ENCODE measurements at places on chromosomes 5 and 9.
A peak's percentile ranks its signal among the peaks of the same experiment; 100 is the strongest.

DNA sequence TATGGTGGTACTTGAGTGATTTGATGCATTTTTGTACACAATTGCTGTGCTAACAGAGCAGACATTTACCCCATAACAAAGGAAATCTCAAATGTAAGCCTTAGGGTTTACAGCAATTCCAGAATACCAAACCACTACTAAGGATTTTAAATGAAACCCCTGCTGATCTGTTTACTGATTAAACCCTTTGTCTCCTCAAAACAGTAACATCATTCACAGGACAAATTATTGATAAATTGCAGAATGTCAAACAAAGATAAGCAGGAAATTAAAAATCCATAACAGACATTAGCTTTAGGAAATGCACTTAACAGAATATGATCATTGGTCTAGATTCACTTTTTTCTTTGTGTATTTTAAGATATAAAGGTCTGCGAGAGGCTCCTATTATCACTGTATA lies 1016.4 kb upstream of the DMAC1 start:
- no peak for DNase-seq

GRCh38 chr9:137077758-137078693 lies 709 bp downstream of the UAP1L1 start:
- no peak for DNase-seq

- DNase-seq, result no peak
These were observed 30.9 kb downstream of the SARDH start for GRCh38 chr9:133707065-133707762.

GRCh38 chr5:150603491-150603890 lies 37.0 kb upstream of the SYNPO start:
- DNase-seq, result no peak

DNA sequence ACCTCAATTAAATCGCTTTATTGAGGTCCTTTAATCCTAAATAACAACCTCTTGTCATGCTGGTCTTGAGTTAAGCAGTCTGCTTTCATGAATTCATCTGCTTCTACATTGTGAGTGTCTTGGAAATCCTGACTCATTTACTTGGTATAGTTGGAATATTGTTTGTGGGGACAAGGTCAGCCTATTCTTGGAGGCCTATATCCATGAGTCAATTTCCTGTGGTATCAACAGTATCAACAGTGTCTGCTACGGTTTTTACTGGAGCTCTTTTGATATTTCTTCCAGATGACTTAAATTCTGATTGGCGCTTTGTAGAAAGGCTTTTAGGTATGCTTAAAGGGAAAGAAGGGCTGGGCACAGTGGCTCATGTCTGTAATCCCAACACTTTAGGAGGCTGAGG lies 71.2 kb upstream of the PARP8 start:
- DNase-seq, result peak; percentile 27

GRCh38 chr9:90854637-90855175 lies 53.1 kb downstream of the SYK start:
- no peak for DNase-seq

DNA sequence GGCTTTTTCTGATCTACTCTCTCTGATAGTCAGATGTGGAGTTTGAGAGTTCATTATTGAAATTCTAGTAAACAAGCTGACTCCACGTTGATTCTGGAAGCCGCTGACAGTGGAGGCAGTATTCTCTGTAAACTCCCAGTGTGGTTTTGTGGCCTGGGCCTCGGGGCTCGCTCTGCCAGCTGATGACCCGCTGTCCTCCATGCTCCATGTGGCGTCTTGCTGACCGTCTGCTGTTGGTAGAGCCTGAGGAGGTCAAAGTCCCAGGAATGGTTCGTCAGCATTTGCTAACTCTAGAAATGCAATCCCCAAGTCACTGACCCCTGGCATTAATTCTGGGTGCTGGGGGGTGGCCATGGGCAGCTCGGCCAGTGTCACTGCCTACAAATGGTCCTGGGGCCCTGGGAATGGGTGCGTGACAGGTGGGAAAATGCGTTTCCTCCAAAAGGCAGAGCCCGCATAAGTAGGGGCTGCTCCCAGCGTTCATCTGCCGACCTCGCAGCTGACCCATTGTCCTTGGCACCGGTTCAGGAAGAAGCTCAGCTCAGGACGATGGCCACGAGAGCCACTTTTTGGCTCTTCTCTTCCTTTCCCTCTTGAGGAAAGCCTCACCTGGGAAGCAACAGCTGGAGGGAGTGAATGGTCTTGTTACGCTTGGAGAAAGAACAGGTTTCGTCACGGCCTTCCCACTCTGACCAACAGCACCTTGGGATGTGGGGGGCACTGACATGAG lies 55.1 kb downstream of the MRPL36 start:
- no peak for DNase-seq

DNA sequence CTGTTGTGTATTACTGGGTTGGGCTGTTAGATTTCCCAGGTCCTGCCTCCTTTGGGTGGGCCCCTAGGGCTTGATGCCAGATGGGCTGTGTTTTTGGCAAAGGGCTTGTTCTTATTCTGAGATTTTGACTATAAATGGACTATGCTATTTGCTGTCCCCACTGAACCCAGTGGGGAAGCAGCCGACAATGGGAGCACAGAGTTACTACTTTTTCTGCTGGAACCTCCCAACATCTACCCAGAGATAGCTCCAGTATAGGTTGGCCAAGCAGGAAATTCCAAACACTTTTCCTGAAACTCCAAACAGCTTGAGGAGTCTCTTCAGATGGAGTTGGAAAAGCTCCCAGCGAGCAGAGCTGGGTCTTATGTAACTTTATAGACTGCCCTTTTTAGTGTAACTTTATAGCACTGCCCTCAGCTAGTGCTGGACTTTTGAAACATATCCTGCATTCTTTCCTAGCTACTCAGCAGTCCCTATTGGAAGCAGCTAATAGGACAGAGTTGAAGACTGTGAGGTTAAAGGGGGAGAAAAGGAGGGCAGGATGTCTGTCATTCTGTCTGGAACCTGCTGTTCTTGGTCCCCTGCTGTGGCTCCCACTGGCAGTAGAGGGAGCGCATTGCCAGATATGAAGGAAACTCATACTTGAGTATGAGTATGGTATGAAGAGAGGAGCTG lies 21.0 kb downstream of the RUSC2 start:
- DNase-seq, result peak; percentile 100

DNA sequence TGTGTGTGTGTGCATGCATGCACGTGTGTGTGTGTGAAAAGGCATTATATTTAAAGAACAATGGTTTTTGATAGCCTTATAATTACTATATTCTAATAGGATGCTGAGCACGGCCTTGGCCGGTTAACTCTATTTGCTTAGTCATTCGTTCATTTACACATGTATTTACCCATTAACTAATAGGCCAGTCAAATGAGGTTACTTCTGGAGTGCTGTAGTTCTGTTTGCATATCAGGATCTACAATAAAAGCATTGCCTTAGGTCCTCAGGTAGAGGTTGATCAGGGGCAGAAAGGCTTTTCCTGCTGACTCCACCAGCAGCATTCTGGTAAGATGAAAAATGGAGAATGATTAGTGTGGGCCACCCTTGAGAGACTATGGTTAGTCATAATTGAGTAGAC lies 219.0 kb downstream of the COMMD10 start:
- no peak for DNase-seq

DNA sequence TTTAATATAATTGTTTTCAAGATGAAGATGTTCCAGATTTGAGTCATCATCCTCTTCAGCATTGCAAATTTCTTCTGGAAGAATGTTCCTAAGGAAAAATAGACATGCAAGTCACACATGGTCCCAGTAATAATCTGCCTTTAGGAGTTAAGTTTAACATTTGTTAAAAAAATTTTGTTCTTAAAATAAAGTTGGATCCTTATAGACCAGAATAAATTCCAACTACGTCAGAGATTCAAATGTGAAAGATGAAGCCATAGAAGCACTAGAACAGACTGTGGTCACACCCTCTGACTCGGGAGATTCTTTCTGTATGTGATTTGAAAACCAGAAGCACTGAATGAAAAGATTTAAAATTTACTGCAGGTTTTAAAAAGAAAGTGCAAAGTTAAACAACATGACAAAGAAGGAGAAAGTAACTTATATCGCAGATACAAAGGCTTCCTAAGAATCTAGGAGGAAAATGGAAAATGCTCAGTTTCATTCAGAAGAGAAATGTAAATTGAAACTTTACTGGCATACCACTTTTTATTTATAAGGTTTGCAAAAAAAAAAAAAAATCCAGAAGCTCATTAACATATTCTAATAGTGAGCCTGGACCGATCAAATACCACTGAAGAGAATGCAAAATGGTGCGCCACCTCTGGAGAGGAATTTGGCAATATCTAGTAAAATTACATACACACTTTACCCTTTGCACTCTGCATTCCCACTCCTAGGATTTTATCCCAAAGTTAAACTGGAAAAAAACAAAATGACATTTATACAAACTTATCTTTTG lies 14.3 kb upstream of the ASPN start:
- no peak for DNase-seq

DNA sequence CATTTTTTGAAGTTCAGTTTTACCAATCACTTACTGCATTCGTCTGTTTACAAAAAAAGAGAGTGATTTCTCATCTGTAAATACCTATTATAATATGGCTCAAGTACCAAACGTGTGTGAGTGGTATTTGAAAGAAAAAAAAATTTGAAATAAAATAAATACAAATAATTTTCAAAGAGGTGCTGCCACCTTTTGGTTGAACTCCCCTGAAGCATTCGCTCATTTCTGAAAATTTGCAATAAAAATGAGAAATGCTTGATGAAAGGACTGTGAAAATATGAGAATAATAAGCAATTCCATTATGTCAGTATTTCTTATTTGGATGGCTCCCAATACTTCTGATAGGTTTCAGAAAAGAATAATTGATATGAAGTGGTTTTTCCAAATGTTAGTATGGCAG lies 409.9 kb downstream of the CTNND2 start:
- DNase-seq, result no peak

DNA sequence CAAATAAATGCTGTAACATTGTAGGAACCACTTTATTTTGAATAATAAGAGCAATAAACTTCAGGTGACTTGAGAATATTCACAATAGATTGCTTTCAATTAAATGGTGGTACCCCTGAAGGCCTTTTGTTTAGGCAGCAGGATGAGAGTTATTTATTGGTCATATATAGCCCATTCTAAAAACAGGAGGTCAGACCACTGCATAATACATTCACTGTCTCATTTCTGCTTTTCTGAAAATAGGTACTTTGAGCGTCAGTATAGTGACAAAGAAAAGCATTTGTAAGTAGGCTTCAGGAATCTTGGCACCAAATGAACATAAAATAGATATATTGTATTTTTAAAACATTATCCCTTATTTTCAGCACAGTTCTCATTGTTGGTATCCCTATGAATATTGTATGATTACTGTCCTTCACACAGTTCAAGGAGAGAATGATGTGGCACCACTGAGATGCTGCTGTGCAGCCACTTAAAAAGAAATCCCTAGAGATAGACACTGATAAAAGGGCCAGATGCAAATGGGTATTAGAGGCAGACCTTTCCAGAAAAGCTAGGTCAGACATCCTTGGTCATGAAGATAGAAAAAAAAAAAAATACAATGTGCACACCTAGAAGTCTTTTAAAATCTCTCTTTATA lies 381.8 kb upstream of the ST8SIA4 start:
- no peak for DNase-seq

DNA sequence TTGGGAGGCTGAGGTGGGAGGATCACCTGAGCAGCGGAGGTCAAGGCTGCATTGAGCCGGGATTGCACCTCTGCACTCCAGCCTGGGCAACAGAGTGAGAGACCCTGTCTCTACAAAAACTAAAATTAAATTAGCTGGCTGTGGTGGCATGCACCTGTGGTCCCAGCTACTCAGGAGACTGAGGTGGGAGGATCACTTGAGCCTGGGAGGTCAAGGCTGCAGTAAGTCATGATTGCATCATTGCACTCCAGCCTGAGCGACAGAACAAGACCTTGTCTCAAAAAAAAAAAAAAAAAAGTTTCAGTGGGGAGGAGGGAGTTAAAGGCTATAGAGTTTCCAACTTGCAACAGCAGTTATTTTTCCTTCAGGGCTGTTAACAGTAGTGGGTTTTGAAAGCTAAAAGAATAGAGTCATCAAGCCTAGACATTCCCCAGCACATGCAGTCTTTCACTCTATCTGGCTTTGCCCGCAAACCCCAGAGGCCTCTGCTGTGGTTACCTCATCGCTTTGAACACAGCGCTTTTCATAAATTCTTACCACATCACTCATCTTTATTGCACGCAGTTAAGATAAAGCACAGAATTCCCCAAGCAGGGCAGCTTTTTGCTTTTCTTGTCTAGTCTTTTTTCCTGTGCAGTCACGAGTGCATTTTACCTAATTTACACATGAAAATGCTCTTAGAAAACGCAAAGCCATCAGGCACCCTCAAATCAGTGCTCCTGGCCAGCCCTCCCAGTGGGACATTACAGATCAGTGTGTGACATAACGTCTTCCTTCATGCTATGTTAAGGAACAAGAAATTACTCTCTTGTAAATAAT lies 8.7 kb upstream of the SLC2A8 start:
- DNase-seq, result peak; percentile 84

- DNase-seq, result no peak
These were observed 12.1 kb downstream of the RGS14 start for GRCh38 chr5:177369645-177370440.

DNA sequence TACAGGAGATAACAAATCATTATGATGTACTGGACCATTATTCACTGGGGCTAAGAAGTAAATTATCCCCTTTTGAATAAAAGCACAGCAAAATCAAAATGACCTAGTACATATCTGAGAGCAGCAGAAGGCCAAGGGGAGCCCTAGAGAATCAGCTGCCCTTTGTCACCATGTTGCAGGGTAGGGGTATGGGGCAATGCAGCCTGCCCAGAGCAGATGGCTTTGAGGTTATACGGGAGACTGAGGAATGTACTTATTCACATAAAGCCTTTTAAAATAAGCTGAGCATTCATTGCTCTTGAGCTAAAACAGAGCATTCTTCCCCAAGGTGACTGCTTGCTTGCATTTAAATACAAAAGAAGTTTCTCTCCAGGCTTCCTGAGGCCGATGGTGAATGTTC lies 2.6 kb upstream of the TNFAIP8 start:
- no peak for DNase-seq

Data from GM04503 (cell line).